ENCODE measurements at places on chromosomes 3 and 15. TPM values are rescaled to one million over a fixed set of nuclear protein-coding genes. Genes with fewer than 3 reads are reported as not detected.

DNA sequence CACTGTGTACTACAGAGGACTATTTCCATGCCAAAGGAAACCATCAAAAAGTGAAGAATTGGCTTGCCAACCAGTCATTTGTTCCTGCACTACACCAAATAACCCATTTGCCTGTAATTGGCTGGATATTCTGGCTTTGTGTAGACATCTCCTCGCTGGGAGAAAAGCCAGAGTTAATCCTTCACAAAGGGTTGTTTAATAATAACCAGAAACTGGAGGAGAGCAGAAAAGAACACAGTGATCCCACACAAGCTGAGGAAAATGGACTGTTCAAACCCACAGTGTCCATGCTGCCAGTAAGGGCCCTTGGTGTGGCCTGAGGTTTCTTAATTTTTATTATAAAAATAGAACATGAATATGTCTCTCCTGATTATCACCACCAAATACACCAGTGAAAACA is 294.0 kb downstream of the RORA start:
- DNase-seq: no peak

- DNase-seq: no peak
These were observed 10.4 kb downstream of the SPG21 start for GRCh38 chr15:64979252-64979710.

DNA sequence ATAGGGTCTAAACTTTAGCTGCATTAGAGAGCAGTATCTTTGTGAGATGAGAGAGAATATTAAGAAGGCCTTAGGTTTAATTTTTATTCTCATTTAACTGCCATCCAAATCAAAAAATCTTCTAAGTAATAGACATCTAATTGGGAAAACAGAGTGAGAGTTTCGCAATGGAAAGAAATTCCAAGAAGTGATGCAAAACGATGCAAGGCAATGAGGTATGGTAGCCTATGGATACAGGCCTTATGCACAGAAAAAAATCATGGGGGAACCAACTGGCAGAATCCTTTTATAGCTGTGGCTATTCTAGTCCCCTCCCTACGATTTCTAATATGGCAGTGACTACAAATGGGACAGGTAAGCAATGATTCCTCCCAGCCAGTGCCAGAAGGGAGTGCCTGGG is 225.9 kb downstream of the GREM1 start:
- DNase-seq: no peak

- no peak for DNase-seq
These were observed 28.5 kb upstream of the PDE8A start for GRCh38 chr15:84953136-84953535.

GRCh38 chr3:46369675-46370132 is 1.0 kb upstream of the CCR5 start:
- DNase-seq: no peak

- no peak for DNase-seq
These were observed 35.1 kb downstream of the SNTN start for GRCh38 chr3:63687278-63688225.

DNA sequence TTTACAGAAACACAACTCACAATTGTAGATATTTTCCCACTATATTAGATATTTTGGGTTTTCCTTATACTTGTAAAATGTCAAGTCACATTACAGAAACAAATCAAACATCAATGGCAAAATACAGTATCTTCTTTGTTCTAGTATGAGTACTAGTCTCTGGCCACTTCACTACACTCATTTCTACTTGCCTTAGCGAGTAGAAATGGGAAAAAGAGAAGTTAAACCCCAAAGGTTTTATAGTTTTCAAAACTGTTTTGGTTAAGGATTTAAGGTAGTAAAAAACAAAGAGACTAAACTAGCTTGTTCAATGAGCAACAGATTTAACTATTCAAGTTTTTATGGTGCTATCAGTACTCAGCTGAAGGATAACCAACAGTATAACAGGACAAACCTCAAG is 81.7 kb downstream of the BTD start:
- DNase-seq: no peak

- DNase-seq: no peak
These were observed 323.3 kb upstream of the C2CD4B start for GRCh38 chr15:62488387-62488786.

DNA sequence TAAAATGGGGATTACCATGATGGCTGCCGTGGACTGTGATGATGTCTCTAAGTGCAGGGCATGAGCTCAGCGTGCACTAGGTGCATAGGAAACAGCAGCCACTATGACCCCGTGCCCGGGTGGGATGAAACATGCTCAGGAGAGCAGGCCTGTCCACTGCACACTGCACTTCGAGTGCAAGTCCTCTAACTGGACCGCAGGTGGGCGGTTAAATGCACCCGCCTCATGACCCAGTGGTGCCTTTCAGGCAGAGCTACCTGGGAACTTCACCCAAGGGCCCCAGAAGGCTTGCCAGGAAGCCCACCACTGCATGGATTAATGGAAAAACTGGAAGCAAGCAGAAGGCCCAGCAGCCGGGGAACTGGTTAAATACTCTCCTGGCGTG is 34.0 kb downstream of the PRKCD start:
- no peak for DNase-seq

DNA sequence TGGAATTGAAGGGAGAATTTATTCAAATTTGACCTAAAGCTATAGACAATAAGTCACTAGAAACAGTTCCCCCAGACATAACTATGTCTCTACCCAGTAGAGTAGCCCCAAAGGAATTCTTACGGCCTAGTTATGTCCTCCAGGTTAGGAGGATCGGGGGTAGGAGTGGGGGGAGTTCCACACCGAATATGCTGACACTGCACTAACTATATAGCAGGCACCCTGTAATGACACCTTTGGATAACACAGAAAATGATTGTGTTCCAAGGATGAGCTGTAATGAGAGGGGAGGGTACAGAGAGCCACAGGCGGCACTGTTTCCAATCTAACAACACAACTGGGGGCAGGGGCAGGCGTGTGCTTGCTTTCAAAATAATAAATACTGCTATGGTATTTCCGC is 376.2 kb upstream of the RORA start:
- DNase-seq: no peak

DNA sequence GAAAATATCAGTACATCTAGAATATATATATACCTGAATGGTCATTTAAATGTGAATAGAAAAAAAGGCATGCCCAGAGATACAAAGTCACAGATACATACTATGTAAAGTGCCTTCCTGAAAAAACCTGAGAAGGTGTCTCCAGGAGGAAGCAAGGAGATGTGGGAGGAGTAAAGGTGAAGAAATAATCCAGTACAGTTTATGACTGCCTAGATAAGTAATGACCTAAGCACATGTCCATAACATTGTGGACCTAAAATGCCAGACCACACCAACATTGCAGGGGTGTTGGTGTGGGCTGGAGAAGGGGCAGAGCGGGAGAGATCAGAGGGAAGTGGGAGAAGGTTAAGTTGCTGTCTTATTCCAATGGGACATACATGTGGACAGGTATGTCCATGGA is 226.9 kb downstream of the ZNF621 start:
- no peak for DNase-seq

GRCh38 chr3:44870375-44871061 is 3.9 kb upstream of the TGM4 start:
- DNase-seq: no peak

DNA sequence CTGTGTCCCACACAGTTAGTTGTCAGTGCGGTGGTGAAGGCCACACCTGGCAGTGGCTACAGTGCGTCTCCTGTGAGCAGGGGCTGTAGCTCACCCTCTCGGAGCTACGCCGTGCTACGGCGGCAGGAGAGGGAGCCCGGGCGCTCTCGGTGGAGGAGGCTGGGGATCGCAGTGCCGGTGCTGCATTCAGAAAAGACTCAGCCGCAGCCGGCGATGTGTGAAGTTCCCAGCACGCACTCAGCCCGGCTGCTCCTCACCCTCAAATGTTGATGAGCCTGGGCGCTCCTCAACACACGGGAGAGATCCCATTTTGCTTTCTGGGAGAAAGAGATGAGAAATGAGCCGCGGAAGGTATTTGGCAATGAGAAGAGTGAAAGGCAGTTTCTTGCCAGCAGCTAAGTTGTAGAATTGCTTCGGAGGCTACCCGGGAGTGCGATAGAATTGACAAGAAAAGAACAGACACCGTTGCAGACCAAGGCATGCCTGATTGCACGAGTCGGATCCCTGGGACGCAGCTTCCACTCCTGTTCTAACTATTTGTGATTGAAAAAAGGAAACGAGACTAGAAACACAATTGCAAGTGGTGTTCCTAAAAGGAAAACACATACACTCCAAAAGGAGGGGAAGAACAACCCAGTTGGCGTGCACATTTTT is at the start of gene UNC13C:
Gene UNC13C (plus strand): TSS at position 189 of the 654 bp plus-strand sequence. CDS start 34,463 bp downstream, outside the sequence.
- peak; percentile 44 for DNase-seq

- no peak for DNase-seq
These were observed 20.1 kb upstream of the PPIB start for GRCh38 chr15:64182859-64183370.

DNA sequence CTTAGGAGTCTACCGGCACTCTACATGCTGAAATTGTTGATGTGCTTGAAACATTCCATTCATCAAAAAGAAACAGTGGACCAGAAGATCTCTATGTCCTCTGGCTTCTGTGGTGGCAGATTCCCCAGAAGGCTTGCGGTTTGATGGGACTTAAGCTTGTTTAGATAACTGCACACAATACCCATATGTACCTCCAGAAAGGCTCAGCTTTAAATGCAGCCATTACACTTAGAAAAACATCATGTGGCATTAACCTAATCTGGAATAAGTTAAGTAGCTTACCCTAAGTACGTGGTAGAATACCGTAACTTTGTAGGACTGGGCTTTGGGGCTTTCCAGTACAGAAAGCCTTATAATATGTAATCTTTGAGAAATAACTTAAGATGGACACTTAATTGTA is 187.3 kb downstream of the RBMS3 start:
- DNase-seq: no peak

GRCh38 chr3:86737517-86737916 is 253.4 kb downstream of the VGLL3 start:
- DNase-seq: no peak

DNA sequence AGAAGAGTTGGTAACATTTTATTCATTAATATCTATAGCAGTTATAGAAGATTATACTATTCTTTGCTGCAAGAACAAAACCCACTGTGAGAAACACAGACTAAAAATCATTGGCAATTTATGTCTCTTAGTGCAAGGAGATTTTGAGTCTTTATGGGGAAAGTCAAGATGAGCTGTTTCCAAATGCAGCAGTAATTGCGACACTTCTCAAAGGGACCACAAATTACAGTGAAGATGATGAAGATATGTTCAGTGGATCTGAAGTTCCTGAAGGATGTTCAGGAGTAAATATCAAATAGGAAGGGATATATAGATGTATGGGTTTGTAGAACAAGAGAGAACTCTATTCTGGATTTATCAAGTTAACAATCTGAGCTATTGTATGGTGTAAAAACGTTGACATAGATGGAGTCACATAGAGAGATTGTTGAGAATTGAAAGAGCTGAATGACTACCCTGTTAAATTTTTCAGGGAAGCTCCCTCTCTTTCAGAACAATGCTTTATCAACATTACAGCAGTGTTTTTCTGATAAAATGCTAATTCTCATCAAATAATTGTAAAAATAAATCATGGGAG is 71.8 kb downstream of the DTWD1 start:
- DNase-seq: no peak

GRCh38 chr3:49411535-49411967 is 225 bp downstream of the RHOA start:
- peak; percentile 61 for DNase-seq

- no peak for DNase-seq
These were observed 232.6 kb upstream of the CHRM5 start for GRCh38 chr15:33735637-33736247.

DNA sequence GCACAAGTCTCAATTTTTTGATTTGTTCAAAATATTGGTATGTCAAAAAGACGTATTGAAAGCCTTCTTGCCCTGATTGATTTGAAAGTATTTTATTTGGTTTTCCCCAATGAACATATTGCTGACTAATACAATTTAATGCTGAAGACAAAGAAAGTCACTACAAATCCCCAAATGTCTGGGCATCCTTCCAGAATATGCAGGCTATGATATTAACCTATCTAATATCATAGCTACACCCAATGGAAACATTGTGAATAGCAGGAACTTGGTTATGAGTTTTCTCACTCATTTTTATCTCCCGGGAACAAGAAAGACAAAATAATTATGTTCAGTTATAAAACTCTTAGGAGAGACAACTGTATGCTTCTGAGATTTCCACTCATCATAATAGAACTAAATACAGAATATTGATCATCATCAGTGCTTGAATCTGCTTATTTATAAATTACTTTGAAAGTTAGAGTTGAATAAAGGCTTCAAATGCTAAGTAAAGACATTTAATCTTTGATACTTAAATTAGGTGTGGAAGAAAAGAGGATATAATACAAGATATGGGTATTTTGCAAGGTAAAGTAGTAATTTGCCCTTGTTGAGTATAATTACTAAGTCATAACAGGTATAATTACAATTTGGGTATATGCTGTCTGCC is 483.9 kb downstream of the RBMS3 start:
- no peak for DNase-seq

DNA sequence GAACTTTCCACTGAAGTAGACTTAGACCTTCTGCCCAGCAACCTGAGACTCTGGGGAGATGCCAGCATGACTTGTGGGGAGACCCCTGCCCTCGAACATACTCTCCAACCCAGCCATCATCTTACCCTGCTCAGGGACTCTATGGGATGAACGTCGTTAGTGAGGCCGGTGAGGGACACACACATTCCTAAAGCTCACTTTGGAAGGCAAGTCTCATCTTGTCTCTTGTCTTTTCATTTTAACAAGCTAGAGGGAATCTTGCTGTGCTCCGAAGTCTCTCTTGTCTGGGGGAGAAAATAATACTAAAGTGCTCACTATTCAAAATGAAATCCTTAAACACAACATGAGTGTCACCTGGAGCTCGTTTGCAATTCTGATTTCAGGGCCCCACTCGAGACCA is 239.5 kb upstream of the HES1 start:
- no peak for DNase-seq

- DNase-seq: no peak
These were observed 3.7 kb downstream of the MKRN2OS start for GRCh38 chr3:12541625-12542024.

GRCh38 chr15:43186003-43186353 is 775 bp downstream of the CCNDBP1 start:
- DNase-seq: no peak

GRCh38 chr3:186742618-186743380 is 25.6 kb downstream of the KNG1 start:
- DNase-seq: no peak

DNA sequence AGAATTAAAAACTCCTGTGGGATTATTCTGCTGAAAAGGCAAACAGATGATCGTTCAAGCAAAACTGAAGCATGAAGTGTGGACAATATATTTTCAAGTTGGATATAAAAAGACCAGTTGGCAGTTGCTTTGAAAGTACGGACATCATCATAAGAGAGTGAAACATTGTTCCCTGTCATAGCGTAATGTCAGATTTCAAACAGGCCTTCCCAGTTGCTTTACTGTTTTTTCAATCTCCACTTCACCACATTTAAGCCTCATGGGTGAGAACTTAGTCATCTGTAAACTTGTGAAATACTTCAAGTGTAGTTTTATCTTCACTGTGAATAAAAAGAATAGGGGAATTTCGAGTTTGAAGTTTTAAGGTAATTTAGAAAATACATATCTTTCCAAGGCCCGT is 435.1 kb upstream of the CNTN3 start:
- DNase-seq: no peak

The CSPG5 gene
- 0.12 TPM for total RNA-seq

The WDR93 gene
- not detected for total RNA-seq

The C3orf85 gene
- not detected for total RNA-seq

The TGM5 gene
- total RNA-seq: not detected

The GOLGA6B gene
- not detected for total RNA-seq

The CCR2 gene
- total RNA-seq: 1.1 TPM

The ATG7 gene
- 14.4 TPM for total RNA-seq

The SPINK8 gene
- total RNA-seq: not detected

The MUSTN1 gene
- total RNA-seq: 13.5 TPM

The TMEM158 gene
- total RNA-seq: 0.58 TPM

The AGTR1 gene
- total RNA-seq: 3.8 TPM

The ARHGEF26 gene
- 2.3 TPM for total RNA-seq

The PLSCR4 gene
- 9.3 TPM for total RNA-seq
